ENCODE measurements at places on chromosomes 11 and 22.

DNA sequence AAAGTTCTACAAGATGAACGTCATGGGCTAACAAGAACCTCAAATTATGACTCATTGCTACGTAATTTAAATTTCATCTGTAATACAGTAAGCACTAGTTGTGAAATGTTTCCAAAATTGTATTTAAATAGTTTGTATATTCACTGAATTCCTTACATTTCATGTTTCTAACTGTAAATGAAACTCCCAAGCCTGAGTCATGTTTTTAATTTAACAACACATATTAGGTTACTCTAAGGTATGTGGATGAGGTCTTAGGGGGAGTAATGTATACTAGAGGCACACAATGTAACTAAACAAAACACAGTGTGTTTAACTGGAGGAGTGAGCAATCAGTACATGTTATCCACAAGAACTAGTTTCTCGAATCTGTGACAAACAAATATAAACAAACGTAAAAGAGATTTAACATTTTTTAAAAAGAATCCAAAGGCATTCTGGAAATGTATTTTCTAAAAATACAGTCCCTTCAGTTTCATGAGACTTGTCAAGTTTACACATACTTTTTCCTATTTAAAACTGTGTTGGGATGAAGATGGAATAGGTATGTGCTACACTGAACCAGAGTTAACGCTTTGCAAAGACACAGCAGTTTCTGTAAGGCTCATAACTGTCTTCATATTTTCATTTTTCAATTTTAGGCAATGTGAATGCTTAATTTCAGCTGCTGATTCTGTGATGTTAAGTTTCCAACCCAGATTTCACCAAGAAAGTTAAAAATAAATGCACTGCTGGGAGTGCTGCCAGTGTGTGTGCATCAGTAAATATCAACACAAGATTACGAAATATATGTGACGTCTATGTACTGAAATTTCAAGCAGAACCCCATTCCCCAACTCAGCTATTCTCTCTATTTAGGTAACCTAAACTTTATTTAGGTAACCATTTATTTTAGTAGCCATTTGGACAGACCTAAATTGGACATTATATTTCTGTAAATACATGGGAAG is 52.6 kb downstream of the PITPNB start:
- no peak for DNase-seq

- no peak for DNase-seq
Observed at GRCh38 chr22:30273711-30274436, 7.2 kb upstream of the OSM start.

GRCh38 chr11:45399166-45399565 is 113.0 kb upstream of the SYT13 start:
- no peak for DNase-seq

GRCh38 chr22:38305471-38306448 is 11.5 kb downstream of the CSNK1E start:
- peak; percentile 14 for DNase-seq

DNA sequence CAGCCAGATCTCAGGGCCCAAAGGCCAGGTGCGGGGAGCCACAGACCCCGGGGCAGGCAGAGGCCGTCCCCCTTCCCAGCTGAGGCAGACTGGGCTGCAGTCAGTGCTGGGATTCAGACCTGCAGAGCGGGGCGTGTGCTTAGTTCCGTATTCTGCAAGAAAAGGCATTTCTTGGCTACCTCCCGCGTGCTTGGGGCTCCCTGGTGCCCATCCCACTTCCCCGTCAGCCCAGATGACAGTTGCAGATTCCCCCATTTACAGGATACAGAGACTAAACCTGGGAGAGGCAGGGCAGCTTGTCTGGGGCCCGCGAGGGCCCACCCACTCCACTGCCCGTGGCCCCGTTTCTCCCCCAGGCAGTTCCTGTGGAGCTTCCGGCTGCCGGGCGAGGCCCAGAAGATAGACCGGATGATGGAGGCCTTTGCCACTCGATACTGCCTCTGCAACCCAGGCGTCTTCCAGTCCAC is 18.3 kb downstream of the CYTH4 start:
- no peak for DNase-seq

GRCh38 chr11:32325187-32325586 is 110.2 kb downstream of the WT1 start:
- DNase-seq, result no peak

DNA sequence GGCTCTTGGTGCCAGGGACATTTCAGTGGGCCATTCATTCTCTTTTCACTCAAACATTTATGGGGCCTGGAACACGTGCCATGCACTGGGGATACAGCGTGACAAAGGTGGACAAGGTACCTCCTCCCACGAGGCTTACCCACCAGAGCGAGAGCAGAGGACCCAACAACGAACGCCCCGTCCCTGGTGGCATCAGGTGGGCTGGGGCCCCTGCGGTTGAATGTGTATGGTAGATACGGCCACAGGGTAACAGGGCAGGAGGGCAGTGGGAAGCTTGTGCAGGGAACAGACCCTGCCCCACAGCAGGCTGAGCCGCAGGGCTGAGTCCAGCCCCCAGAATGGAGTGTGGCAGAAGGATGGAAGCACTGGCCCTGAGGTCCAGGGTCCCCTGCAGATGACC is 81.1 kb downstream of the LRRC32 start:
- DNase-seq, result no peak

DNA sequence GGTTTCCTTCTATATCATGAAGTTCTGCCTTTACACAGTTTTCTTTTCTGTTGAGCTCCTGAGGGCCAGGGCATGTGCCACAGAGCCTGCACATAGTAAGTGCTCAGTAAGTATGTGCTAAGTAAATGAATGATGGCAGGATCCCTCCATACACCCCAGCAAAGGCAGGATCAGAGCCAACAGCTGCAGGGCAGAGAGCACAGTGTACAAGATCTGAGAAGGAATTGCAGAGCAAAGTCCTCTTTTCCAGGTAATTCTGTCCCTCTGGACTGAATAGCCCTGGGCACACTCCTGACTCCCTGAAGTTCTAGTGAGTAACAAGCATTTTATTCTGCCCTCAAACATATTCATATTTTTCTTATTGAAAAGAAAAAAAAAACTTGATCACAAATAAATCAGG is 117.7 kb downstream of the GALNT18 start:
- DNase-seq, result no peak

GRCh38 chr11:123072332-123072761 is 10.4 kb upstream of the HSPA8 start:
- DNase-seq, result no peak

DNA sequence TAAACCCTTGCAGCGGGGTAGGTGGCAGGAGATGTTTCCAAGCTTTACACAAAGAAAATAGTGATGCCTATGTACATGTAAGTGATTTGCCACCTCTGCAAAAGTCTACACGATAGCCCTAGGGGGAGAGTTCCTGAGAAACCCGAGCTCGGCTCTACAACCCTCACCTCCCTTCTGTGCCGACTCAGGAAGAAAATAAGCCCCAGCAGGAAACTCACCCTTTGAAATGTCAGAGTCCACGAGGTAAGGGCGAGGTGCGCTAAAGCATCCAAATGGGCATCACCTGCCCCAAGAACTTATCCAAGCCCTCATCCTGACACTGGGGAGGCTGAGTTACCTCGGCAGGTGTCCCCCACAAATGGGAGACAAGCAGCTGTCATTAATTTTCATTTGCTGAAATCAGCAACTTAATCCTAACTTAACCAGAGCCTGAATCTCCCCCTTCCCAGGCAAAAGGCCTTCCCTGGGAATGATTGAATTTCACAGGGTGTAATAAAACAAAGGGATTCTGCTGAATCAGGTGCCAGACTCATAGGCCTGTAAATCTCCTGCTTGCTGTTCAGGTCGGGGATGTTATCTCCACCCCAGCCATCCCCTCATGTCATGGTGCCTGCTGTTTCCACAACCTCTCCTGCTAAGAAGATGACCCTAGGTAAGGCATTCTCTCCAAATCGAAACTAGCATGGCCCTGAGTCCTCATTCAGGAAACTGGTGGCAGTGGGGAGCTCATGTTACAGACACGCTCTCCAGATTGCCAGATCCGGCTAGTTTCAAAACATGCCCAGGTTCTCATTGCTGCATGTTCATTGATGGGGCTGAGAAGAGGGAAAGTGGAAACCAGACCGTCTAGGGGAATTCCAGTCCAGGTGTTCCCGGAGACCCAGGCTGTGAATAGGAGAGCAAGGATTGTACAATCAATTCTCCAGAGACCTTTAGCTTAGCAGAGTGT is 105.3 kb upstream of the KIRREL3 start:
- no peak for DNase-seq

DNA sequence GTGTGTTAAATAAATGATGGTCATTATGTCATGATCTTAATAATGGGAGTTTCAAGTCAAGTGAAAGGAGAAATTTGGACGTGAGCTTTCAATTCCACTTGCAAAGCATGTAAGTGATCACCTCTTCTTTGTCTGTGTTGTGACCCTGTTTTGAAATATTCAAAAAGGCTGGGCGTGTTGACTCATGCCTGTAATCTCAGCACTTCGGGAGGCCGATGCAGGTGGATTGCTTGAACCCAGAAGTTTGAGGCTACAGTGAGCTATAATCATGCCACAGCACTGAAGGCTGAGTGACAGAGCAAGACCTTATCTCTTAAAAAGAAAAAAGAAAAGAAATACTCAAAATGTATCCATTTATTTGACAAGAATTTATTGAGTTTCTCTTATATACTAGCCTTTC is 32.9 kb upstream of the EED start:
- DNase-seq, result no peak

GRCh38 chr22:42701694-42702093 is 19.0 kb downstream of the A4GALT start:
- no peak for DNase-seq

- DNase-seq, result no peak
Observed at GRCh38 chr11:2940147-2940920, 11.1 kb upstream of the PHLDA2 start.

- no peak for DNase-seq
Observed at GRCh38 chr11:43197379-43197778, 114.4 kb upstream of the API5 start.

GRCh38 chr11:298406-299065 is 790 bp downstream of the IFITM5 start:
- no peak for DNase-seq

DNA sequence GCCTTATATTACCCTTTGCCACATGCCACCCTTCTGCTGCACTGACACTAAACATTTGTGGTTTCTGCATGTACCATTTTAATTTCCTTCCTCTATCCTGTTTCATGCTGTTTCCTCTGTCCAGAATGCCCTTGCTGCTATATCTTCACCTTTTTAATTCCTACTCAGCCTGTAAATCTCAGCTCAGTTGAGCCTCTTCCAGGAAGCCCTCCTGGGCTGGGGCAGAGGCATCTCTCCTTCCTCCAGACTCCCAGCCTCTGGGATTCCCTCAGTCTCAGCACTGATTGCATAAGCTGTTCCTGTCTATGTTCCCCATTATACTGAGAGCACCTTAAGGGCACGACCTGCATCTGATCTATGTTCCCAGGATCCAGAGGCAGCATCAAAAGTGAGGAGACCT is 98.7 kb downstream of the RNF169 start:
- no peak for DNase-seq

- DNase-seq, result peak; percentile 47
Observed at GRCh38 chr11:14969901-14970323, 2.2 kb downstream of the CALCA start.

DNA sequence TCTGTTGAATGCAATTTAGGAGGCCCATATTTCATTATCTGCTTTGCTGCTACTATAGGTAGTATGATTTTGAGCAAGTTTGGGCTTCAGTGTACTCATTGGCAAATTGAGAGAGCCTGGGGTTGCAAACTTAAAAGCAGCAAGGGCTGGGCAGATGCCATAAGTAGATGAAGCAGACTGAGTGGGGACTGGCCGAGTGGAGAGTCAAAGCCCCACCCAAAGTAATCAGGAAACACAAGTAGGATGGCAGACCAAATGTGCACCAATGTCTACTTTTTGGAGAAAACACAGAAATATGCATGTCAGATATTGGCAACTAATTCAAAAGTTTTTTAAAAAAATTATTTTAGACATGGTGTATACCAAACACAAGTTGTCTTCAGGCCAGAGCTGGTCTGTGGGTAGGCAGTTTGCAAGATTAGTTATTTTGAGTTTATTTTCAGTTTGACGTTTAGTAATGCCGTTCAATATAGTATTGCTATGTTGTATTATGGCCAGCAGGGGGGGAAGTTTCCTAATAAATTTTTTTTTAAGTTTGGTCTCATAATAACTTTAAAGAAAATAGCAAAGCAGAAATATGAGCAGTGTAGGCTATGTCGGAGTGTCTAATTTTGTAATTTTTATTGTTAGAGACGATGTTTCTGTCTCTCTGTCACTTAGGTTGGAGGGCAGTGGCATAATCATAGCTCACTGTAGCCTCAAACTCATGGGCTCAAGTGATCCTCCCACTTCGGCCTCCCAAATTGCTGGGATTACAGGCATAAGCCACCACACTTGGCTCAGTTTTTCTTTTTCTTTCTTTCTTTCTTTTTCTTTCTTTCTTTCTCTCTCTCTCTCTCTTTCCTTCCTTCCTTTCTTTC is 105.1 kb downstream of the HIPK3 start:
- DNase-seq, result peak; percentile 4

DNA sequence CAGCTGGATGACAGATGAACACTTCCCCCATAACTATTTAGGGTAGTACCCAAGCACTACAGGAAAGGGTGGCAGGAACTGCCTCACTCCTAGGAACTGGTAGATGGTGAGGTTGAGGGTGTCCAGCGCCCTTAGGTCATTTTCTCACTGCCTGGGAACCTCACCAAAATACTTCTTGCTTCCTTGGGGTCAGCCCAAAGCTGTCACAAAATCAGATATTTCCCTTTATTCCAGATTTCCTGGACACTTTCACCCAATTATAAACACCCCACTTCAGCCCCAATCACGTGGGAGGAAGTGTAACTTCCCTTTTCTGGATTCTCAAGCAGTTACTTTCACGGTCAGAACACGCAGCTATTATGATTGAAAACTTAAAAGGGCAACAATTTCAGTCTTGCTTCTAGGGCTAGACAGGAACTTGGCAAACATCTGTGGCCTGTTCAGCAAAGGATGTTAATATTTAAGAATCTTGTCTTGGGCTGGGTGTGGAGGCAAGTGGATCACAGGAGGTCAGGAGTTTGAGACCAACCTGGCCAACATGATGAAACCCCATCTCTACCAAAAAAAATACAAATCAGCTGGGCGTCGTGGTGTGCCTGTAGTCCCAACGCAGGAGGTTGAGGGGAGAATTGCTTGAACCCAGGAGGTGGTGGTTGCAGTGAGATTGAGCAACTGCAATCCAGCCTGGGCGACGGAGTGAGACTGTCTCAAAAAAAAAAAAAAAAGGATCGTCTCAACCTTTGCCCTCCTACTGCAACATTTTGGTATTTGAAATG is 4.0 kb downstream of the FTH1 start:
- DNase-seq, result no peak

- DNase-seq, result no peak
Observed at GRCh38 chr22:44085743-44086270, 61.7 kb downstream of the PARVB start.

GRCh38 chr22:43434928-43435311 is 23.1 kb downstream of the MPPED1 start:
- DNase-seq, result no peak

GRCh38 chr11:69950621-69951020 is 127.5 kb upstream of the ANO1 start:
- no peak for DNase-seq

- no peak for DNase-seq
Observed at GRCh38 chr11:33698921-33699320, 1.7 kb downstream of the C11orf91 start.

DNA sequence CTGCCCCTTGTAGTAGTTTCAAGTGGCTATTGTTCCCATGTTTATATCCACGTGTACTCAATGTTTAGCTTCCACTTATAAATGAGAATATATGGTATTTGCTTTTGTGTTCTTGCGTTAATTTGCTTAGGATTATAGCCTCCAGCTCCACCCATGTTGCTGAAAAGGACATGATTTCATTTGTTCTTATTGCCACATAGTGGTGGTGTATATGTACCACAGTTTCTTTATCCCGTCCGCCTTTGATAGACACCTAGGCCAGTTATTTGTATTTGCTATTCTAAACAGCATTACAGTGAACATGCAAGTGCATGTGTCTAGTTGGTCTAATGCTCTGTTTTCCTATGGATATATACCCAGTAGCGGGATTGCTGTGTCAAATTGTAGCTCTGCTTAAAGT is 6.8 kb downstream of the OR51B2 start:
- DNase-seq, result no peak
